ENCODE measurements at places on chromosomes 16 and 17.
A peak's percentile ranks its signal among the peaks of the same experiment; 100 is the strongest.

GRCh38 chr17:19996502-19996901, 12.7 kb upstream of the SPECC1 start:
- no peak for DNase-seq

- no peak for DNase-seq
Measured at GRCh38 chr16:30813821-30814189, 26.8 kb upstream of the ZNF629 start.

DNA sequence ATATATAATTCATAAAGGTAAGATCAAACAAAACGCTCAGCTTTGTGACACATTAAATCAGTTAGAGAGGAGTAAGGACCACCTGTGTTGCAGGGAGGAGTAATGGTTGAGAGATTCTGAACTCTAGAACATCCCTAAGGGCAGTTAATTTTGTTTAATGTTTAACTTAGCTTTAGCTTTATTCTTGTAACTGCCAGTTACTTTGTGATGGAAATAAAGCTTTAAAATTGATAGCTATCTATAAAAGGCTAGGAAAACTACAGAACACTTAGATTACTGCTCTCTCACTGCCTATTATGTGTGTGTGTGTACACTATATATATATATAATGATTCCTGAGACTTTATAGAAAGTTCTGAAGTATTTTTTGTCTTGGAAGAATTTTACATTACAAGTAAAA, 37.8 kb downstream of the PTRH2 start:
- no peak for DNase-seq

DNA sequence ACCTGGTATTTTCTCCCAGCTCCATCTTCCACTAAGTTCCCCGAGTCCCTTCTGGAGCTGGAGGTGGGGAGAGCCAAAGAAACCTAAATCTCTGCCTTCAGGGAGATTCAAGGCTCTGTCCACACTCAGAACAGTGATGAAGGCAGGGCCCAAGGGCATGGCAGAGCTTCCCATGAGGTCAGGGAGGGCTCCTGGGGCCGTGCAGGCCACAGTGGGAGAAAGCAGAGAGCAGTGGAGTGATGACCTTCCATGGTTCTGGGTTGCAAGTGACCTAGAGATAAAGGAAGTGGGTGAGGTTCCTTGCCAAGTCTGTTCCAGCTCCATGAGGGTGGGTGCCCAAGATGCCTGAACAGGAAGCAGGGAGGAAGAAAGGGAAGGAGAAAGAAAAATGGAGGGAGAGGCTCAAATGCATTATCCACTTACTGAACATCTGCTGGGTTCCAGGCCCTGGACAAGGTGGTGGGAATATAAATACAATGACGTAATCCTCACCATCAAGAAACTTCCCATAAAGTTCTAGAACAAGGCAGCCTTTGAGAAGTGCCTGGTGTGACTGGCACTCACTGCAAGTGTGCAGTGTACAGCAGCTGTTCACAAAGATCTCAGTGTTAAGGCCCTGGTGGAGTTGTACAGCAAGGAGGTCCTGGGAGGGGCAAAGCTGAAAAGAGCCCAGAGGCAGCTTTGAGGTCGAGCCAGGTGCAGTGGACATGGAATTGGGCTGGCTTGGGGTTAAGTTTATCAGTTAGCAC, 13.3 kb downstream of the TBKBP1 start:
- peak; percentile 6 for DNase-seq

DNA sequence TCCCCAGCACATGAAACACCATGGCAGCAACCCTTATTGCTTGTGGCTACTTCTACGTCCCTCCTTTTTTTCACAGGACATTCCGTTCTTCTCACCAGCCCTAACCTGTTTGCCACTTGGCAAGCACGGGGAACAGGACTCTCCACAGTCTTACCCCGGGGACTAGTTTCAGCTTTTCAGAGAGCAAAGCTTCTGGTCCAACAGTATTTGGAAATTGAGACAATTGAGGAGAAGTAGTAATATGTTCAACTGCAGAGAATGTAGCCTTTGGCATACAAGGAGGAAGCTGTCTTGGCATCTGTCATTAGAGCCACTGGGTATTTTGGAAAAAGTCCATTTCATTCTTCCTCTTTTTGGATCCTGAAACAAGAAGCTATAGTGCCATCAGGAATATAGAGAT, 65.7 kb downstream of the MAP2K6 start:
- DNase-seq, result no peak

DNA sequence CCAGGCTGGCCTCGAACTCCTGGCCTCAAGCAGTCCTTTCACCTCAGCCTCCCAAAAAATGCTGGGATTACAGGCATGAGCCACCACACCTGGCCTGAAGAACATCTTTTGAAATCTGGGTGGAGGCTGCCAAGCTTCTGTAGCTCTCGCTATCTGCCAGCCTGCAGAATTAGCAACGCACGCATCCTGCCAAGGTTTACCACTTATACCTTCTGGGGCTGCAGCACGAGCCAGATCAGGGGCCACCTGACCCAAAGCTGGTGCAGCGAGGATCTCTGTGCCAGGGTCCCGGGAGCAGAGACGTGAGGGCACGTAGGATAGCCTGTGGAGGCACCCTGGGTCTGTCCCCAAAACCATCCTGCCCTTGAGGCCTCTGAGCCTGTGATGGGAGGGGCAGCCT, 22.2 kb downstream of the SLC38A8 start:
- DNase-seq, result no peak

- no peak for DNase-seq
Measured at GRCh38 chr16:85667841-85668413, 20.8 kb downstream of the GINS2 start.

GRCh38 chr16:49800876-49801275, 55.0 kb downstream of the ZNF423 start:
- no peak for DNase-seq

Data from AG10803 (cell line).